ENCODE measurements at places on chromosomes 3 and 15. TPM values are rescaled to one million over a fixed set of nuclear protein-coding genes. Genes with fewer than 3 reads are reported as not detected.

- no peak for DNase-seq
These were observed 263.3 kb downstream of the NEK10 start for GRCh38 chr3:27105904-27106303.

- DNase-seq: no peak
These were observed 139.2 kb downstream of the NUP210 start for GRCh38 chr3:13280811-13281506.

- no peak for DNase-seq
These were observed 120.7 kb downstream of the LMLN start for GRCh38 chr3:198080521-198081384.

The HHATL gene
- 0.69 TPM for total RNA-seq

The TIGIT gene
- total RNA-seq: 0.21 TPM

The NANOGP8 gene
- 0.53 TPM for total RNA-seq

The LMAN1L gene
- total RNA-seq: 0.85 TPM
